Activated naive CD4-positive, alpha-beta T cell treated with anti-CD3 and anti-CD28 coated beads, Interleukin-2, amount 50 U/mL, for 72 hours (primary cell): ENCODE measurements at places on chromosomes 5 and 9. TPM values are rescaled to one million over a fixed set of nuclear protein-coding genes. Genes with fewer than 3 reads are reported as not detected.

The FGF10 gene
- total RNA-seq = not detected

The NR5A1 gene
- total RNA-seq = not detected

DNA sequence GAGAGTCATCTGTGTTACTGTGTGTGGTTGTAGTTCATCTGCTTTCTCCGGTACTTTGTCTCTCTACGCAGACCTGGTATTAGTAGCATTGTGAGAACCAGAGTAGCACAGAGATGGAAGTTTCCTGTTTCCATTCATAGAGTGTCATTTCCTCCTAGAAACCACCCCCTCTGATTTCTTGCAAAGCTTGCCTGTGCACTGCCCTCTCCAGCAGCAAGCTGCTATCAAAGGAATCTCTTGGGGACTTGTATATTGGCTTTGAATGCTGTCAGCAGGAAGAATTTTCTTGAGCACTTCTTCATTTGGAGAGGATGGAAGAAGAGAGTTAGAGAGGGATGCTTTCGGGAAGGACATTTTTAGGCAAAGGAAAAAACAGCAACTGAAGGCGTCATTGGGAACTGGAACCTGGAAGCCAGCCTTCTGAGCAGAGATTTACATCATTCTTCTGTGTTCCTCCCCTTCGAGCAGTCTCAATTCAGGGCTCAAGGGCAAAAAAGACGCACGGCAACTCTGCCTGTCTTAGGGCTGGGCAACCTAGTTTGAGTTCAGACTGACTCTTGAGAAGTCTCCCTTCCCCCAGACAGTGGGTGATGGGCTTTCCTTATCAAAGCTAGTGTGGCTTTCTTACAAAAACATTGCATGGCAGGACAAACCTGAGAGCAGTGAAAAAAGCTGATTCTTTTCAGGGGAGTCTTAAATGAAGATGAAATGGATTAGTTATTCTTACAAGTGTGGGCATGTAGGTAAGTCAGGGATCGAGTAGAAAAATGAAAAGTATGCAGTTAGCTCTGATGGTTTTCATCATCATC lies 226.3 kb downstream of the AOPEP start:
- no peak for DNase-seq

The FGF18 gene
- total RNA-seq = 0.36 TPM

The PCDHGB7 gene
- total RNA-seq = not detected
